ENCODE measurements at places on chromosomes 11 and 22.

DNA sequence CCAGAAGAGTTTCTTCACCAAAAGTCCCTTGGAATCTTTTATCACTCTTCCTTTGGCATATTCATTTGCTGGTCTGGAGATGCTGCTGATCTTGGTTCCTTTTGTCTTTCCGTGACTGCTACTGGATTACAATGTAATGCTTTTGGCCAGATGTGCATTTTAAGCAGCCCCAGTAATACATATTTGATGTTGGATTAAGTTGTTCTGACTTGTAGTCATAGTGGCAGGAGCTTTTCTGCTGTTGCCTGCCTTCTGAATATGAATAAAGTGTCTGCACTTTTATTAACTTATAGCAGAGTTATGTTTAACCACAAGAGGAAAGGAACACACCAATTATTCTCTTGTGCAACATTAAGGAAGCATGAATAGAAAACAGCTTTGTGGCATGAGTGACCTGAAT lies 360.0 kb upstream of the DDI1 start:
- no peak for DNase-seq

GRCh38 chr11:74683279-74683871 lies 47.9 kb downstream of the CHRDL2 start:
- DNase-seq, result no peak

GRCh38 chr11:78683774-78684173 lies 109.1 kb upstream of the NARS2 start:
- no peak for DNase-seq

GRCh38 chr22:42313804-42314581 lies 43.5 kb upstream of the TCF20 start:
- DNase-seq, result no peak

GRCh38 chr11:34366522-34366921 lies 8.7 kb upstream of the ABTB2 start:
- no peak for DNase-seq

- peak; percentile 30 for DNase-seq
Measured at GRCh38 chr11:396948-397548, 3.0 kb downstream of the PKP3 start.

DNA sequence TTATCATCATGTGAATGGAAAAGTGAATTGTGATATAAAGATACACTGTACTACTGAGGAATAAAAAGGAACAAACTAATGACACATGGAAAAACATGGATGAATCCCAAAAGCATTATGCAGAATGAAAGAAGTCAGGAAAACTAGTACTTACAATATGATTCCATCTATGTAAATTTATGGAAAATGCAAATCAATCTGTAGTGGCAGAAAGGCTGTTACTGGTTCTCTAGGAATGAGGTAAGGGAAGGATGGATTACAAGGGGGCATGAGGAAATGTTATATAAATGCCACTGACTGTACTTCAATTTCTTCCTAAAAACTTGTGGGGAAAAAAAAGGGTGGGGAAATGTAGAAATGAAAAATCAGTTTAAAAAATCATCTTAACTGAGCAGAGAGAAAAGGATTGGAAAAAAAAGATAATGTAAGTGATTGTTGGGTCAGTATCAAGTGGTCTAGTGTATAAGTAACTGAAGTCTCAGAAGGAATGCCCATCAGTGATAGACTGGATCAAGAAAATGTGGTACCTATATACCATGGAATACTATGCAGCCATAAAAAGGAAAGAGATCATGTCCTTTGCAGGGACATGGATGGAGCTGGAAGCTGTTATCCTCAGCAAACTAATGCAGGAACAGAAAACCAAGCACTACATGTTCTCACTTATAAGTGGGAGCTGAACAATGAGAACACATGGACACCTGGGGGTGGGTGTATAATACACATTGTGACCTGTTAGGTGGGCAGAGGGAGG lies 48.8 kb downstream of the USP35 start:
- no peak for DNase-seq

GRCh38 chr11:70445605-70446004 lies 47.3 kb downstream of the CTTN start:
- no peak for DNase-seq

DNA sequence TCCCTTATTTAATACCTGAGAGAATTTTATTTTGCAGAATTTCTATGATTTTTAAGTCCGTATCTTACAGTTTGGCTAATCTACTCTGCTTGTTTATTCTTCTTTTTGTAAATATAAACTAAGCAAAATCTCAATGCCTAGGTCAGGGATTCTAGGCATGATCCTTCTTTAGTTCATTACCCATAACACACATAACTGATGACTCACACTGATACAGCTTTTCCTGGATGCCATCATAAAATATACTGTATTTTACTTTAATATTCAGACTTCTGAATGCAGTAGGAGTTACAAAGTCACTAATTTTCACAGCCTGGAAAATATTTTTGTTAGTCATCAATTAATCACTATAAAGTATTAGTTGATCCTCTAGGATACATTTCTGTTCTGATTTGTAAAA lies 898.2 kb upstream of the RAG2 start:
- no peak for DNase-seq

DNA sequence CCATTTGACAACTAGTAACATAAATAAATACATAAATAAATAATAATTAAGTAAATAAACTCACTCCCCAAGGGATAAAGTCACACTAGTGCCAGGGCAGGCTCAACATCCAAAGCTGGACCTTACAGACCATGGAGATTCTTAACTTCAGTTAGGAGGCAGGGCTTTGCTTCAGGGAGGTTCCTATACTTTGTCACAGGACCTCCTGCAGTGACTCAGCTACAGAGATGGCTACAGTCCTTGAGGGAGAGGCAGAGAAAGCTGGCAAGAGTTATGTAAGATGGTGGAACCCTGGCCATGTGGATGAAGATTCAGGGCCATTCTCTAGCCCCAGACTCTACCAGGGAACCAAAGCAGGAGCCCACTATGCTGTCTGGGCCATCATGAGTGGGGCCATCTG lies 74.1 kb upstream of the CADM1 start:
- DNase-seq, result no peak

DNA sequence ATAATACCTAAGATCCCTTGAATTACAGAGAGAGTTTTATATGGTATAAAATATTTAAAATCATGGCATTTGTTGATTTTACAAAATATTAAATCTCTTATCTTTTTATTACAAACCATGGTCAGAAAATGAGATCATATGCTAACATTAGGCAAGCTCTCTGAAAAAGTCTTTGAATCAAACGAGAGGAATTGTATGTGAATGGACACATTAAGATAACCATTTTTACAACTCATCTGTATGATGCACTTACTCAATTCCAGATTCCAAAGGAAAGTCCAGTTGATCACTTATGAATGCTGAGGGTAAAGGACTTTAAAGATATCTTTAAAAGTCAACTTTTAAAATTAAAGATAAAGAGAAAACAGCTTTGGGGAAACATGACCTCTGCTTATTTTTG lies 83.5 kb upstream of the LUZP2 start:
- no peak for DNase-seq

- DNase-seq, result no peak
Measured at GRCh38 chr11:22192289-22192641, 620 bp upstream of the ANO5 start.
